ENCODE measurements at places on chromosomes 2 and 18.

DNA sequence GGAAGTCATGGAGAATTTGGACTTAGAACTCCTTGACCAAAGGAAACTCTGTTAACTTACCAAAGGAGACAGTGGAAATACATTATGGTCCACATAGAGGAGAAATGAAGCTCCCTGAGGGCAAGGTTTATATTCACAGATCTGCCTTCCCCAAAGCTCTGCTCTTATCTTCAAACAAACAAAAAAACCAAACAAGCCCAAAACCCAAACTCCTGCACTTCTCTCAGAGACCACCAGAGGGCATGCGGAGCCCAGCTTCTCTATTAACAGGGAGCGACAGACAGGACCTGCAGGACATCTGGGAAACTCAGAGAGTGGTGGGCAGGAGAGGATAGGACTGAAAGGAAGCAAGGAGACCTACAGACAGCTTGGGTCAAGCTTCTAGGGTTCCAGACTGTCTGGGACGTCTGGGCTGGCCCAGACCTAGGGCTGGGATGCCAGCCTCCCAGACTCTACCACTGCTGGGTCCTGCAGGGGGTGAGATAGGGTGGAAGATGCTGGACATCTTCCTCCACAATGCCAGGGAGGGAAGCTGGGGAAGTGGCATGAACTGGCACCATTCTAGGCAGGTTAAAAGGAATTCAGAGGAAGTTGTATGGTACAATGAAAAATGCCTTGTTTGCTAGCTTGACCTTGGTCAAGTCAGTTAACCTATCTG is 4.0 kb upstream of the WNT10A start:
- peak; percentile 62 for DNase-seq

- no peak for DNase-seq
These were observed 134.4 kb upstream of the SNTG2 start for GRCh38 chr2:816278-816677.

- DNase-seq = no peak
These were observed 63.2 kb downstream of the NDUFA10 start for GRCh38 chr2:239961662-239962613.

GRCh38 chr2:240819858-240820606 is at the start of gene KIF1A:
Gene KIF1A (minus strand): TSS chr2:240820219. CDS start chr2:240797752, 22,467 bp downstream.
- DNase-seq = no peak

GRCh38 chr18:75165926-75166325 is 43.0 kb downstream of the PTGR3 start:
- no peak for DNase-seq

DNA sequence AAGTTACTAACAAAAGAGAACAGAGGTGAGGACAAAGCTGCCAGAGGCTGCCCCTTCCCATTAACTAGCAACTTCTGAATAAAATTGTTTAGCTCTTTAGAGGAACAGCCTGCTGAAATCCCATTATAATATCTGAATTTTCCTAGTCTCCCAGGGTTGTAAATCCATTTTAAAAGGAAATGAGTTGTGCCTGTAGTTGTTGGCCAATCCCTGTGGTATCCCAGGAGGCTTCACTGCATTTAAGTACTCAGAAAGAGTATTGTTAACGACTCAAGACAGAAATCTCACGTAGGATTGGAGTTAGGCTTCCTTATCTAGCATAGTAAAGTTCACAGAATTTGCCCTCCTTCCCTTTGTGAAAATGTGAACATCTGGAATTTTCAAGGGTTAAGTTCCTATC is 8.9 kb downstream of the LAPTM4A start:
- DNase-seq = no peak

DNA sequence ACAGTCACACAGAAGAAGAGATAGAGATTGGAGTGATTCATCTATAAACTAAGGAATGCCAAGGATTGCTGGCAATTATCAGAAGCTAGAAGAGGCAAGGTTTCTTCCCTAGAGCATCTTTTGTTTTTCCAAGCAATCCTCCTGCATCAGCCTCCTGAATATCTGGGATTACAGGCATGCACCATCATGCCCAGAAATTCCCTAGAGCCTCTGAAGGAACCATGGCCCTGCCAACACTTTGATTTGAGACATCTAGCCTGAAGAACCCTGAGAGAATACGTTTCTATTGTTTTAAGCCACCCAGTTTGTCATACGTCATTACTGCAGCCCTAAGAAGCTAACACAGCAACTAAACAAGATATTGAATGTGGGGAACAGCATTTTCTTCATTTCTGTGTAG is 525.0 kb downstream of the ERBB4 start:
- no peak for DNase-seq

DNA sequence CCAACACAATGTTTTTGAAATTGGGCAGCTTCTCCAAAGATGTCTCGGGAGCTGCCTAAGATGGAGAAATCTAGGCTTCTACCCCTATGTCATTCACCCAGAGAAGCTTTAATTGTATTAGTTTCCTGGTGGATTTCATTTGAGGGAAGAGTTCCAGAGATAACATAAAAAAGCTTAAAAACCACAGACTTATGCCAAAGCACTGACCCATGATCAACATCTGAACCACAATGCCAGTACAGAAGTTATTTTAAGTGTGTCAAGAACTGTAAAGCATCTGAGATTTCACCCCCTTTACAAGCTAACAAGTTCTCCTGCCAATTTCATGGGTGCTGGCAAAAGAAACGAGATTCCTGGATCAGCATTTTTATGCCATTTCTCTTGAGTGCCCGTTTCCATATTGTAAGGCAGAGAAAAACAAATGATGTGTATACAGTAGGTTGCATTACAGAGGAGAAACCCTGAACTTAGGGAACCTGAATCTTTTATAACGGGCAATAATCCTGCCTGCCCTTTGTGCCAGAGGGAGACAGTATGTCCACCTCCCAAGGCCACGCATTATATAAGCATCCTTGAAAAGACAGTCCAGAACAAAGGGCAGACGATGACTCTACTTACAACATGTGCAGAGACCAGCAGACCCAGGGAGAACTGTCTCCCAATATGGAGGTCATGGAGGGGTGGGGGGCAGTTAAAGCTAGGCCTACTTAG is 44.1 kb downstream of the MREG start:
- no peak for DNase-seq

- DNase-seq = peak; percentile 42
These were observed 187.5 kb downstream of the TWIST2 start for GRCh38 chr2:239035361-239035814.

DNA sequence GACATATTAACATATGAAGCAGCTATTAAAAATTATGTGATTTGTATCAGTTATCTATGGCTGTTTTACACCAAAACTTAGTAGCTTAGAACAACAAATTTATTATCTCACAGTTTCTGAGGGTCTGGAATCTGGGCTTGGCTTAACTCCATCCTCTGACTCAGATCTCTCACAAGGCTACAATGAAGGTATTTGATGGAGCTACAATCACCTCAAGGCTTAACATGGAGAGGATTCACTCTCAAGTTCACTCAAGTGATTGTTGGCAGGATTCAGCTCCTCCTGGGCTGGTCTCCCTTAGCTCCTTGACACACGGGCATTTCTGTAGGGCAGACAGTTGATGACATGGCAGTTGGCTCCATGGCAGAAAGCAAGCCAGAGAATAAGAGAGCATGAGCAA is 133.0 kb upstream of the SLC14A2 start:
- no peak for DNase-seq

DNA sequence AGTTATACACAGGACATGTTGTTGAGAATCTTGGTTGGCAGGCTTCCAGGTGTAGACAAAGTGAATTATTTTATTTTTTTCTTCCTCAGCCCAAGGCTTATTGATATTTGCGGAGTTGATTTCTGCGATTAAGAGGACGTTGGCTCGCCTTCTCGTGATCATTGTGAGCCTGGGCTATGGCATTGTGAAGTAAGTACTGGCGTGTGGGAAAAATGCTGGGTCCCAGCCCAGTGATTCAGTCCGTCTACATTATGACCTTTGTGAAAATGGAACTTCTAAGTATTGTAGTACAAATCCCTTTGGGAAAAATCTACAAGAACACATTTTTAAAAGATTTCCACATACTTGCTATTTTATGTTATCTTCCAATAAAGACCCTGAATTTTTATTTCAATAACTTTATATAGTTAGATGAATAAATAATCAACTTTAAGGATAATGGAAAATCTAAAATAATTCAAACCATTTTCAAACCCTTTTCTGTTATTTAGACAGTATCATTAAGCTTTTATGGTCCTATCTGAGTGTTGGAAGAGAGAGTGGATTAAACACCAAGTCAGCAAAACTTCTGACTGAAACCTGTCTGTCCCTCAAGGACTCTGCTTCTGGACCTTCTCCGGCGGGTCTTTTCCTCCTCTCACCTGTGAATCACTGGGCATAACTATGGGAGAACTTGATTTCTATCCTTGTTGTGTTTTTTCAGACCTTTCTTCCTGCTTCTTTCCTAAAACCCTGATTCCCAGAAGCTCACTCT is 31.0 kb downstream of the TMEM87B start:
- no peak for DNase-seq

DNA sequence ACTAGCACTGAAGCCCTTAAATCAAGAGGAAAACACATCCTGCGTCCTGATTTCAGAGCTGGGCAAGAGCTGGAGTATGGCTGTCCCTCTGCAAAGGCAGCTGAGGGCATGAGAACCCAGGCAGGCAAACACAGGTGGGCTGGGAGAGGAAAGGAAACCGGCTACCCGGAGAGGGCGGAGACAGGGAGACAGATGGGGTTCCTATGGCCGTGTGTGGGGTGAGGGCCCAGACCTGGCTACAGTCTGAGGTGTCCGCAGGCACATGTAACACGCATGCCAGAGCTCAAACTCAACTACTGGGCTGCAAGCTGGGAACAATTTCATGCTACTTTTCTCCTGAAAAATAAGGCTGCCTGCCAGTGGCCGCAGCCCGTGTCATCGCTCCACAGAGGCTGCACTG is 2.7 kb downstream of the COPS9 start:
- DNase-seq = no peak

DNA sequence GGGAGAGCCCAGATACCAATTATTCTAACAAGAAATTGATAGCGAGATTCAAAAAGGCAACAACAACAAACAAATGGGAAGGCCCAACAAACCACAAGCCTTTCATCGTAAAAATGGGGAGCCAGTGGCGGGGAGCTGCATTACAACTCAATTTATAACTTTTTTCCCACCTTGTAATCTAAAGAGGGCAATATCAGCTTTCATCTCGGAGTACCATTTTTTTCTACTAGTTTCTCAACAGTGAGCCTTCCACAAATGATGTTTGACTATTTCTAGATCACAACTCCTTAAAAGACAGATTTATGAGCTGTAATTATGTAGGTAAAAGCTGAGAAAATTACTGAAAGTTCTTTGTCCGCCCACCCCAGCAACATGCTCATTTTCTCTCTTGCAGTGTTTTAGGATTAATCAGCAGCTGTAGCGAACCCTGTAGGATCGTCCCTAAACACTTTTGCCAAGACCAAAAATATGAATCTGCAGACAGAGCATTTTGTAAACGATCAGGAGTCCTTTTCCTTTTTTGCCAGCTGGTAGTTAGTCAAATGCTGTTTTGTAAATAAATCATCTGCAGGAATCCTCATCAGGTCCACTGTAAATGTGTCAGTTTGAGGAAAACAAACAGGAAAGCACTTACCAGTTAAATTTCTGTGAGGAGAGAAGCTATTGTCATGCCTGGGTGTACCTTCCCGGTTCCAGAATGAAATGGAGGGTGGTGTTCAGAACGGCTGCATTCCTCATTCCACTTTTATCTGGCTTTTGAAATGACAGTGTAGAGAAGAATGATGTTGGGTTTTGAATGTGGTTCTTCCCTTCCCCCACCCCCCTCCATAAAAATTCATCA is 53.2 kb downstream of the EEF1B2 start:
- DNase-seq = no peak

DNA sequence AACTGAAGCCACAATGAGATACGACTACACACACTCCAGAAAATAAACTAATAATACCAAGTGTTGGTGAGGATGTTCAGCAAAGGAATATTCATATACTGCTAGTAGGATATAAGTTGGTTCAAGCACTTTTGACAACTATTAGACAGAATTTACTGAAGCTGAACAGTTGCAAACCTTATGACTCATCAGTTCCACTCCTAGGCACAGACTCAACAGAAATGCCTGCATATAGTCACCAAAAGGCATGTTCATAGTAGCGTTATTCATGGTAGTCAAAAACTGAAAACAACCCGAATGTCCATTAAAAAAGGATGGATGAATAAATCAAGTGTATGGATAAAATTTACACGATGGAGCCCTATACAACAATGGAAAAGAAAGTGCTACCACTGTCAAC is 232.0 kb downstream of the ANAPC1 start:
- DNase-seq = no peak

DNA sequence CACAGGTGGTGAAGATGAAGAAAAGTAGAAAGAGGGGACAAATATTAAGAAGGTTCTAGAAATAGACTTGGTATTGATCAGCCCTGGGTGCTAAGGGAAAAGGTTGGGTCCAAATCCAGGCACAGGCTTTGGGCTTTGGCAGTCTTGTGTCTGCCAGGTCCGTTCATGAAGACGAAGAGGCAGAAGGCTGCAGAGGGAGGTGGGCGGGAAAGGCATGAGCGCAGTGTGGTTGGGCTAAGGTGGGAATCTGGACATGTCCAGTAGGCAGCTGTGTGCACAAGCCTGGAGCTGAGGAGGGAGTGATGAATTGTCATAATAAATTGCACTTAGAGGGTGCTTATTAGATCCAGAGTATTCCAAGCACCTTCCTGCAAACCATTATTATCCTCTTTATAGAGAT is 105.7 kb upstream of the TEX51 start:
- no peak for DNase-seq

- no peak for DNase-seq
These were observed 78.2 kb downstream of the SNTG2 start for GRCh38 chr2:1028831-1029230.

- DNase-seq = no peak
These were observed 462.7 kb upstream of the CDH20 start for GRCh38 chr18:60870261-60871153.

DNA sequence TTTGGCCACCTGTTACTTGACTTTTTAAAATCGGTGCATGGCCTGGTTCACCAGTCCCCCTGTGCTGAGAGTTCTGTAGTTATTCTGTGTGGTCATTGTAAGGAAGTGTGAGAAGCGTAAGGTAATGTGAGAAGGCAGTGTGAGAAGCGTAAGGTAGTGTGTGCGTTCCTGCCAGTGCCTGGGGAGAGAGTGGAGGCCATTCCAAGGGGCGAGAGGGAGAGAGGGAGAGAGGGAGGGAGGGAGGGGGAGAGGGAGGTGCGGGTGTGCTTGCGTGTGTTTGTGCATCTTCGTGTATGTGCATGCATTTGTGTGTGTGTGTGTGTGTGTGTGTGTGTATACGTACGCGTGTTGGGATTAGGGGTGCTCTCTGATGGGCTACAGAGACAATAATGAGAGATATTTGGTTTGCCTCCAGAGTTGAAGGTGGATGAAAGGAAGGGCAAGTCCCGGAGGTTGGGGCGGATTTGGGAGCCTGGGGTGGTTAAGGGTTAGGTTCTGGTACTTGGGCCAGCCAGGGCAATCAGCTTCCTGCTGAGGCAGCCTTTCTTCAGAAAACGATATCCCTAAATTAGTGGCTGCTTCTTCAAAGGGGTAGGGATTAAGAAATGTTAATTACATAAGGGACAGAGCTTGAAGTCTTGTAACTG is 53.7 kb downstream of the SGPP2 start:
- DNase-seq = no peak

- DNase-seq = no peak
These were observed 385.2 kb downstream of the BCL11A start for GRCh38 chr2:60168247-60168646.

Data from stimulated activated CD4-positive, alpha-beta T cell treated with anti-CD3 and anti-CD28 coated beads, TNF-alpha, amount 100 ng/mL, for 4 hours (primary cell).